GM12891 (cell line): ENCODE measurements at places on chromosomes 13 and 19.

DNA sequence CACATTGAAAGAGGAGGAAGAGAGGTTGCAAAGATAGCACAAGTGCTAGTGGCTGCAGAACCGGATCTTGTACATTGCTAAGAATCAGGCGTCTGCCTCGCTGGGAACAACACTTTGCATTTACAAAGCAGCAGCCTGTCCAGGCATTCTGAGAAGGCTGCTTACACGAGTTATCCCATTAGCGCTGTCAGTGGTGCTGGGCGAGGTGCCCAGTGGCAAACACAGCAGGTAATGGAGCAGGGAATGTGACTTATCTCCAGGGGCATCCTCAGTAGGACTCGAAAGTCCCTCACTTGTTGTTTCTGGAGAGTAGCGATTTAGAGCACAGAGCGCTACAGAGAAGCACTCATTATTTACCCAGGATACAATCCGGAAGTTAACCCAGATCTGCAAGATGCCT is 209.6 kb downstream of the OLFM4 start:
- no peak for DNase-seq

- no peak for DNase-seq
These were observed 56.4 kb downstream of the ZNF568 start for GRCh38 chr19:36972571-36972970.

- DNase-seq, result no peak
These were observed 73.6 kb downstream of the SIPA1L3 start for GRCh38 chr19:37980419-37981170.

GRCh38 chr19:12778017-12778904 is 2.9 kb upstream of the HOOK2 start:
- DNase-seq, result no peak

DNA sequence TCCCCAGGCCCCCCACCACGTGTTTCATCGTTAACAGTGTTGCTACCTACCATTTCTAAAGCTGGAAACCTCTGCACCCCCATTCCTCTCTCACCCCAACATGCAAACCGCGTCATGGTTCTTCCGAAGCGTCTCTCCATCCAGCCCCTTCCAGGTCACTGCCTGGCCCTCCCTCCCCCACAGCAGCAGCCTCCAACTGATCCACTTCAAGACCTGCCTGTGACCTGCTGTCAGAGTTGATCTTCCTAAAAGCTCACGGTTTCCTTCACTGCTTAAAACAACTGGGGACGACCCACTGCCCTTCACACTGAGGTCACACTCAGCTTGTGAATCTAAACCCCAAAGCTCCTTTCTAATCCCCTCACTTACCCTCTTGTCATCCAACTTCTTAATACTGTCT is 47.7 kb downstream of the STK24 start:
- no peak for DNase-seq

DNA sequence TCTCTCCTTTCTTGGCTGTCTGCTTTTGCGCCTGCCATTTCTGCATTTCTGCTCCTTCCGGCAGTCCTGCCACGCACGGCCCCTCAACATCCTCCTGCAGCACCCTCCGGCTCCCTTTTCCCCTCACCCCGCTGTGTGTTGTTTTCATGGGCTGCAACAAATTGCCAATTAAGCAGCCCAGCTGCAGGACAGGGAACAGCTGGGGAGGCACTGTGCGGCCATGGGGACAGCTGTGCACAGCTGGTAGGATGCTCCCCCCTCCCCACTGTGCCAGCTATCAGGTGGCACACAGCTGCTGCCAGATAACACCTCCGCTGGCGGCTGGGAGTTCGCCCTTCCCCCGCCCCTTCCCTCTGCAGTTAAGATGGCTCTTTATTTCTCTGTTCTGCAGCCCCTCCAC is 25.4 kb downstream of the LYL1 start:
- no peak for DNase-seq

DNA sequence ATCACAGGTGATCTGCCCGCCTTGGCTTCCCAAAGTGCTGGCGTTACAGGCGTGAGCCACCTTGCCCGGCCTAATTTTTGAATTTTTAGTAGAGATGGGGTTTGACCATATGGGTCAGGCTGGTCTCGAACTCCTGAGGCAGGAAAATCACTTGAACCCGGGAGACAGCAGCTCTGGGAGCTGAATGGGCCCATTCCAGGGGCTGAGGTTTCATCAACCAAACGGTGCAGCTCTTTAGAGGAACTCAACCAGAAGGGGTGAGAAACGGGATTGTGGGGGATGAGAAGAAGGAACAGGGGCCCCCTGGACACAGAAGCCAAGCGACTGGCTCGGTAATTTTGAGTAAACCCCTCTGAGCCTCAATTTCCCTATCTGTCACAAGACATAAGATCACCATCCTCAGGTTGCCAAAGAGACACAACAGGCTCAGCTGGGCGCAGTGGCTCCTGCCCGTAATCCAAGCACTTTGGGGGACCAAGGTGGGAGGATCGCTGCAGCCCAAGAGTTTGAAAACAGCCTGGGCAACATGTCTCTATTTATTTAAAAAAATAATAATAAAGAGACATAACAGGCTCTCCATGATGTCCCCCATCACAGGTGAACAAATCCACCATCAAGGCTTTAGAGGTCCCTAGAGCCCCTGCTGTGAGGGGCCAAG is 562 bp downstream of the IQCN start:
- no peak for DNase-seq

- DNase-seq, result peak; percentile 33
These were observed 19.9 kb downstream of the CEBPG start for GRCh38 chr19:33393286-33394005.

DNA sequence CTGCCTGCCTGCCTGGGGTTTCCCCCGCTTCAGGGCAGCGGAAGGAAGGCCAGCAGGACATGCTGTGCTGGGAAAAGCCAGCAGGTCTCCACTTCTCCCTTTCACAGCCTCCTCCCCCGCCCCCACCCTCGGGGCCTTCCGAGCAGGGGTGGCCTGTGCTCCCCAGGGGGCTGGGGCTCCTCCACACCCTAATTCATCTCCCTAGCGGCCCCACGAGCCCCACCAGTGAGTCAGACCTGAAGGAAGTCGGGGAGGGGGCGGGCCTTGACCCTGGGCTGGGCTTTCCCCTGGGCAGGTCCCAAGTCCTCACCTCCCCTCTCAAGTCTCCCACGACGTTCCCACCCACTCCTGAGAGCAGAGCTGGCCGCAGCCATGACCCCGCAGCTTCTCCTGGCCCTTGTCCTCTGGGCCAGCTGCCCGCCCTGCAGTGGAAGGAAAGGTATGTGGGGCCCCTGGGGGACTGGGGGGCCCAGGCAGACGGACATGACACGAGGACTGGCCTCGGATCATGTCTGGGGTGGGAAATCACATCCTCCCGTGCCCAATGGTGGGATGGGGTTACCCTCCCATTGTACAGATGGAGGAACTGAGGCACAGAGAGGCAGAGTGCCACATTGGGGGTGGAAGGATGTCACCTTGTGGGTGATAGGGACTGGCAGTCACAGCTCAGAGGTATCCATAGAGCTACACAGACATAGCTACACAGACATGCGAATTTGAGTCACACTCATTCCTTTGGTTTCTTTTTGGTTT is at the start of gene EBI3:
Gene EBI3, plus strand, starts transcription at position 345 of the 753 bp plus-strand sequence. Its CDS starts 28 bp downstream, at position 373.
- DNase-seq, result peak; percentile 61

DNA sequence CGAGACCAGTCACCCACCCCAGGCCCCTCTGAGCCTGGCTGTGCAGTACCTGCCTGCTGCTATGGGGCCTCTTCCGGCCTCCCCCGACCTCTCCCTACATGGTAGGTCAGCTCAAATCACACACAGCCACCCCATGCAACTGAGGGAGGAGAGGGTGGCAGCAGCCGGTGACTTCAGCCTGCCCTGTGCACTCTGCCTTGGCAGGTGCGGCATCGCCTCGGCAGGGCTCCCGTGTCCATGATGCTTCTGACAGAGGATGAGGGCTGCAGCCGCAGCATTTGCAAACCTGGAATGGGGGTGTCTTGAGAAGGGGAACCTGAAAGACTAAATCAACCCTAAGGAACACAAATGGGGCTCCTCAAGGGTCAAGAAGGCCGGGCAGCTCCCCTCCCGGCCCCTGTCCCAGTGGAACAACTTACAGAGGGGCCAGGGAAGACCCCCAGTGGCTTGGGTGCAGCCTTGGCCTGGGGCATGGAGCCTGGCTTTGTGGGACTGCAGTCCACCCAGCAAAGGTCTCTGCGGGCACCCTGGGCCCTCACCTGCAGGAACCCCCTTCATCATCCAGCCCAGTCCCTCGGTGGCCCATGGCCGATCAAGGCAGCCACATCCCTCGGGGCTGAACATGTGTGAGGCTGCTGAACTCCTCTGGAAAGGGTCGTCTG is 6.7 kb downstream of the TEX29 start:
- DNase-seq, result no peak

DNA sequence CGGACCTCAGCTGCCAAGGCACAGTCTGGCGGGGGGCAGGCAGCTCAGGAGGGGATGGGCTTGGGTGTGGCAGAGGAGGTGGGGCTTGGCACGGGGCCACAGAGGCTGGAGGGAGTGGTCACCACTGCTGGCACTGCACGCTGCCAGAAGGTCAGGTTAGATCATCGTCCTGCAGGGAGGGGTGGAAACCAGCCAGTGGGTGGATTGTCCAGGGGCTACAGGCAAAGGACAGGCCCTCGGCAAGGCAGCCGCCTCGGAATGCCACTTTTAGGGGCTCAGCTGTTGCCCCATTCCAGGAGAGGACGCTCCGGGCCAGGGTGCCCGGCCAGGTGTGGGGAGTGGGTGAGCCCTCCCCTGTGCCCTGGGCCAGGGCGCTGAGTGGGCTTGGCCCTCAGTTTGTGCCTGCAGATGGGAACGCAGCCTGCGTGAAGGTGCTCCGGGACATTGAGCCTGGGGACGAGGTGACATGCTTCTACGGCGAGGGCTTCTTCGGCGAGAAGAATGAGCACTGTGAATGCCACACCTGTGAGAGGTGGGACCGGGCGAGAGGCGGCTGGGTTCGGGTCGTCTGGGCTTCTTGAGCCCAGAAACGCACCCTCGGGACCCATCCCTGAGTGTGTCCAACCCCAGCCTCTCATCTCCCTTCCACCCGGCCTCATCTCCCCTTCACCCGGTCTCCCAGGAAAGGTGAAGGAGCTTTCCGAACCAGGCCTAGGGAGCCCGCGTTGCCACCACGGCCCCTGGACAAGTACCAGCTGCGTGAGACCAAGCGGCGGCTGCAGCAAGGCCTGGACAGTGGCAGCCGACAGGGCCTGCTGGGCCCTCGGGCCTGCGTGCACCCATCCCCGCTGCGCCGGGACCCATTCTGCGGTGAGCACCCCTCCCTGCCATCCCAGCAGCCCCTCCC is 6.4 kb downstream of the KMT5C start:
- DNase-seq, result no peak

DNA sequence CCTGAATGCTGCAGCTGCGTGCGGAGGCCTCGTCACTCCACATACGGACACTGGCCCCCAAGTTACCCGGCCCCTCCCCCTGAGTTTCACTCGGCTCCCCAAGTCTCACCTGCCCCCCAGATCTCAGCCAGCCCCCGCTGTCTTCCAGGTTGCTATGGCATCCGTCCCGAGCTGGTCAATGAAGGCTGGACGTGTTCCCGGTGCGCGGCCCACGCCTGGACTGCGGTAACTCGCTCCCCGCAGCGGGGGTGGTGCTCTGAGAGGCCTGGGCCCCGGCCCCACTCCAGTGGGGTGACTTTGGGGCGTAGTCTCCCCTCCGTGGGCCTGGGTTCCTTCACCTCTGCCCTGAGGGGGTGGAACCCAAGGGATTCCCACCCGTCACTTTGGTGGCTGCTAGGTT is 168.2 kb downstream of the KDM4B start:
- no peak for DNase-seq

DNA sequence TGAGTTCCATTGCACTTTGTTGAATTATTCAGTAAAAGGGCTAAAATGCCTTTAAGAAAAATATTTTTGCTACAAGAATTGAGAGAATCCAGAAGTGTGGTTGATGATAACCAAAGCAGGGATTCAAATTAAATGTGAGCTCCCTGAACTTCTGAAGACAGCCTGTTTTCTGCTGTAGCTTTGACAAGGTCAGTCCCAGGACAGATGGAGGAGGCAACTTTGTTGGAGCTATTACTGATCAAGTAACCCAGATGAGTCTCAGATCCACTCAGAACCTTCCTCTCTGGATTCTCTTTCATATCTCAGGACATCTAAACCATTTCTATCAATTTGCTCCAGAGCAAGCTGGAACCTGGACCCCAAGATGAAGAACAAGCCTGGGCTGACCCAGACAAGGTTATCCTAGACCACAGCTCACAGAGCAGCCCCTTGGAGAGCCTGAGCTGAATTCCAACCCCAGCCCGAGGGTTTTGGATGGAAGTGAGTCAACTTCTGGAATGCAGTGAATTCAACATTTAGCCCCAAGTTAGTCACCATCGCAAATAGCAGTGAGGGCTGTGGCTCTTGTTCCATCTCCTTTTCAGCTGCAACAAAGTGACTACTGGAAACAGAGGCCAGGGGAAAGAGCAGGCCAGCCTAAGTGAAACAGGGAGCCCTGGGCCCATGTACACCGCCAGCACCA is 137.8 kb upstream of the TSC22D1 start:
- no peak for DNase-seq

DNA sequence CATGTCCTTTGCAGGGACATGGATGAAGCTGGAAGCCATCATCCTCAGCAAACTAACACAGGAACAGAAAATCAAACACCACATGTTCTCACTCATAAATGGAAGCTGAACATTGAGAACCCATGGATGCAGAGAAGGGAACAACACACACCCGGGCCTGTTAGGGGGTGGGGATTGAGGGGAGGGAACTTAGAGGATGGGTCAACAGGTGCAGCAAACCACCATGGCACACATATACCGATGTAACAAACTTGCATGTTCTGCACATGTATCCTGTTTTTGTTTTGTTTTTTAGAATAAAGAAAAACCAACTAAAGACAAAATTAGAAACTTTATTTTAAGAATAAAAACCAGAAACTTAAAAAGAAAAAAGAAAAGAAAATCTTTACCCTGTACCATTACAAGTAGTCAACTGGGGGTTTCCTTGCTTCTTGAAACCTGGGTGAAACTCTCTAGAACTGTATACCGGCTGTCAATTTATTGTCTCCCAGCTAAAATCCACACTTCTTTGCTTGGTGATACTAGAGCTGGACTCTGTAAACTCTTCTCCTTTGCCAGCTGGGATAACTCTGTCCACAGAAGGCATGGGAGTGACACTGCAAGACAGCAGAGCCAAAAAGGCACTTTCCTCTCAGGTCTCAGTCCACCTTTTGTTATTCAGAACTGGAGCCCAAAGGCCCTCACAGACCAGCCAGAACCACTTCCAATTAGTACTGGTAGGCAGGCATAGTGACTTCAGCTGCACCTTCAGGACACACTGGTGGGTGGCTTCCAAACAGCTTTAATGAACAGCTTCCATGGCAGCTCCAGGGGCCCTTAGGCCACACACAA is 9.0 kb downstream of the MICU2 start:
- DNase-seq, result no peak

- DNase-seq, result no peak
These were observed 615 bp upstream of the RPL13A start for GRCh38 chr19:49486710-49487276.

DNA sequence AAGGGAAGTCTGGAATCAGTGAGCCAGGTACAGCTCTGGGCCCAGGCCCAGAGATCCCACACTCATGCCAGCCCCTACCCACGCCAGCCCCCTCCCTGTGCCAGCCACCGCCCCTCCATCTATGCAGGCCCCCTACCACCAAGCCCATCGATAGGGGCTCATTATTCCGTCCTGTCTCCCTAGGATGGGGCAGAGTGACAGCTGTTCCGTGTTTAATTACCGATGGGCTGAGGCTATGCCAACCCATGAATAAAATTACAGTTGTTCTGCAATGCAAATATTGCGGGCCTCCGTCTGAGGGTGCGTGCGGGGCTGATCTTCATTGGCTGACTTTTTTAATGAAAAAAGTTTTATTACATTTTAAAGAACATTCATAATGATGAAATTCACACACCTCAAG is 35.6 kb upstream of the PEPD start:
- no peak for DNase-seq
